Tracheal epithelial cell (primary cell): ENCODE measurements at places on chromosomes 7 and 10. TPM values are rescaled to one million over a fixed set of nuclear protein-coding genes. Genes with fewer than 3 reads are reported as not detected.

CYP3A7 gene
- total RNA-seq, result not detected in 2 replicates

ST7 gene
- 9.4 and 15.8 TPM in 2 replicates for total RNA-seq

MGAM2 gene
- total RNA-seq, result not detected in 2 replicates

ERLIN1 gene
- 28.2 and 51.6 TPM in 2 replicates for total RNA-seq

MYL10 gene
- total RNA-seq, result not detected in 2 replicates

PLEKHS1 gene
- under 0.01 TPM in 2 replicates for total RNA-seq

EPHB6 gene
- total RNA-seq, result under 0.01 and 0.72 TPM in 2 replicates

ZNF277 gene
- total RNA-seq, result 48.9 and 59.7 TPM in 2 replicates

ZP3 gene
- 41.7 and 43.9 TPM in 2 replicates for total RNA-seq

RHOBTB1 gene
- 7.2 and 8.9 TPM in 2 replicates for total RNA-seq

SMO gene
- total RNA-seq, result 6.4 and 8.0 TPM in 2 replicates

AGMO gene
- total RNA-seq, result 0.24 and 0.43 TPM in 2 replicates

MINDY3 gene
- total RNA-seq, result 17.3 and 20.2 TPM in 2 replicates

WNT16 gene
- total RNA-seq, result not detected in 2 replicates

CALHM2 gene
- 0.43 and 0.72 TPM in 2 replicates for total RNA-seq

INHBA gene
- 4.9 and 21.9 TPM in 2 replicates for total RNA-seq

GNGT1 gene
- not detected in 2 replicates for total RNA-seq

SAP25 gene
- total RNA-seq, result not detected in 2 replicates

SORCS3 gene
- total RNA-seq, result 1.2 TPM in 1 of 2 replicates, not detected in the other

BTBD16 gene
- total RNA-seq, result not detected in 2 replicates

NPC1L1 gene
- total RNA-seq, result under 0.01 TPM in 1 of 2 replicates, not detected in the other

OPALIN gene
- not detected in 2 replicates for total RNA-seq

IKZF1 gene
- 0.24 TPM in 1 of 2 replicates, not detected in the other for total RNA-seq

AGAP9 gene
- 1.5 and 1.9 TPM in 2 replicates for total RNA-seq

SPDYE2 gene
- not detected in 2 replicates for total RNA-seq

TMEM139 gene
- total RNA-seq, result 3.0 and 13.5 TPM in 2 replicates

TAS2R41 gene
- total RNA-seq, result not detected in 2 replicates
